Temporal lobe (tissue), 4 donors: ENCODE measurements at places on chromosomes 2 and 18. TPM values are rescaled to one million over a fixed set of nuclear protein-coding genes. Genes with fewer than 3 reads are reported as not detected.

The ABCG8 gene
- total RNA-seq = 0.74 TPM

The ACTG2 gene
- 0.98 TPM for total RNA-seq

The SMIM21 gene
- not detected for total RNA-seq

The SNTG2 gene
- 0.98 TPM for total RNA-seq

The GRP gene
- 17.5 TPM for total RNA-seq

The CHRNA1 gene
- not detected for total RNA-seq

The KRCC1 gene
- total RNA-seq = 9.6 TPM

The OTOS gene
- total RNA-seq = not detected

The CNRIP1 gene
- total RNA-seq = 67.4 TPM

The PRSS56 gene
- under 0.01 TPM for total RNA-seq

The UGT1A10 gene
- not detected for total RNA-seq

The NT5C1B gene
- total RNA-seq = not detected

The ANKRD29 gene
- 2.0 TPM for total RNA-seq

The SERPINB4 gene
- not detected for total RNA-seq

The C1GALT1C1L gene
- not detected for total RNA-seq

The IL36A gene
- not detected for total RNA-seq

The ASAP2 gene
- total RNA-seq = 44.5 TPM

The CENPO gene
- total RNA-seq = 11.3 TPM

The FABP1 gene
- not detected for total RNA-seq

The ZSWIM2 gene
- 0.49 TPM for total RNA-seq

The MYOM1 gene
- 1.5 TPM for total RNA-seq

The DAW1 gene
- total RNA-seq = 1.5 TPM
